ENCODE measurements at places on chromosomes 1 and 21.

DNA sequence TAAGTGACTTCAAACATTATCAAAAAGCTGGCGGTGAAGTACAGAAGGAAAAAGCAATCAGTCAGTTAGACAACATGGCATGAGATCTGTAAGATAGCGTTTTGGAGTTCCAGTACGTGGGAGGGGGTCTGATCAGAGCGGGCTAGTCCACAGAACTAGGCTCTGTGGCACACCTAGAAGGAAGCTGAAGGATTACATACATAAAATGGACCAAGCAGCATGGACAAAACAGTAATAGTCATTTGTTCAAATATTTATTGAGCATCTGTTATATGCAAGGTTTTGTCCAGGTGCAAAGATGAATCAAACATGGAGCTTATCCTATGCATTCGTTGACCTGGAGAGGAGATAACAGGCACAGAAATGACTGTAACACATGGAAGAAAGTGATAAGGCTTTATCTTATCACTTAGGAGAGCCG, 22.9 kb upstream of the PLA2G2E start:
- H3K36me3 ChIP-seq = peaks cover 2% of the 10 kb centered on the region
- no peaks in the 10 kb centered on the region for H3K4me1 ChIP-seq
- peaks cover 56% of the 10 kb centered on the region for H3K27me3 ChIP-seq
- H3K27ac ChIP-seq = no peak overlapping the region

- no peak for DNase-seq
- peaks cover 39% of the 10 kb centered on the region for H3K36me3 ChIP-seq
Observed at GRCh38 chr1:27811741-27812500, 18.7 kb upstream of the PPP1R8 start.

DNA sequence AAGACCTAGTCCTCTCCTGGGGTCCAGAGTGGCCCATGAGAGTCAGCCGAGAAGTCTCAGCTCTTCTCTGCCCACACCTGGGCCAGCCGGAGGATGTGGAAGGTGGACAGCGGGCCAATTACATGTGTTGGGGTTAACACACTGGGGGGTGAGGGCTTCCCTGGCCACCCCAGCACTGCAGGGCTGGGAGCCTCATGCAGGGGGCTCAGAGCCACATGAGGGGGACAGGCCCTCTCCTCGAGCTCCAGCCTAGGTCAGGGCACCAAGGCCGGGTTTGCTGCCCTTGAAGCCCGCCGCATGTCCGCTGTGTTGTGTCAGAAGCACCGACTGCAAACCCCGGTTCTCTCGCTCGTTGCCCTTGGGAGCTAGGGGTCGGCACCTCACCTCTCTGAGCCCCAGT, 30.5 kb downstream of the LHX4 start:
- DNase-seq = no peak
- H3K36me3 ChIP-seq = peaks cover 4% of the 10 kb centered on the region
- no peaks in the 10 kb centered on the region for H3K4me1 ChIP-seq
- peaks cover 41% of the 10 kb centered on the region for H3K27me3 ChIP-seq
- no peak overlapping the region for H3K27ac ChIP-seq

DNA sequence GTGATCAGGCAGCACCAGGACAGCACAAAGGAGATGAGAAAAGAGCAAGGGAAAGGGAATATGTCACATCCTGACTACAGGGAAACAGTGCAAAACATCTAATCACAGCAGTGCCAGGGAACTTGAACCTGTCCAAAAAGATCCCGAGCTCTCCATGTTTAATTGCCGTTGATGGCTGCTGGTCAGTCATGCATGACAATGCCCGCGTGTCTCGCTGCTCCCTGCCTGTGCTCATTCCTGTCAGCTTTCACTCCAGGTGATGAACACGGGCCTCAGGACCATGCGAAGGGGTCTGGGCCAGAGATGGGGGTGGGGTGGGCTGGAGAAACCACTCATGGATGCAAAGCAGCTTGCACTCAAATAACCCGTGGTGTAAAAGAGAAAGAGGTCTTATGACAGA, 287.0 kb downstream of the GPATCH2 start:
- H3K27me3 ChIP-seq = no peaks in the 10 kb centered on the region
- no peaks in the 10 kb centered on the region for H3K4me1 ChIP-seq
- DNase-seq = no peak
- peaks cover 1% of the 10 kb centered on the region for H3K36me3 ChIP-seq

DNA sequence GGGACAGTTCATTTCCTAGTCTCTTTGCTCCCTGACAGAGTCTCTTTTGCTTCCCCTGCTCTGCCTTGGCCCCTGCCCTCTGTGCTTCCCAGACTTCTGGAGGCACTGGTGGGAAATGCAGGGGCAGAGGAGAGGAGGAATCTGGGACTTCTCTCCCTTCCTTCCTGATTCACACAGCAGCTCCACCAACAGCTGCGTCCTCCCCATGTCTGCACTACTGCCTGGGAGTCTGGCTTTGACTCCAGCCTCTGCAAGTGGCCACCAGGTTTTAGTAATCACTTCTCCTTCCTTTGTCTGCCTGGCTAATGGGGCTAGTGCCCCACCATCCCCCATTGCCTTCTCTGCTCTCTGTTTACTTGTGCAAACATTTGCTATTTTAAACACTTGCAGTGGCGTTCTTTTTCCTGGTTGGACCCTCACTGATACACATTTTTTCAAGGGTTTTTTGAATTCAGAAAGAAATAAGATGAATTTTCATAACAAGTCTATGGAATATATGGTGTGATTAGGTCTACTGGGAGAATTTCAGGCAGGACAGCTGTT, 21.9 kb downstream of the FASLG start:
- peaks cover 68% of the 10 kb centered on the region for H3K4me1 ChIP-seq
- DNase-seq = no peak
- no peaks in the 10 kb centered on the region for H3K27me3 ChIP-seq
- H3K4me3 ChIP-seq = no peak overlapping the region

- H3K4me1 ChIP-seq = peaks cover 47% of the 10 kb centered on the region
- H3K36me3 ChIP-seq = peaks cover 33% of the 10 kb centered on the region
- H3K27ac ChIP-seq = peak overlapping the region; percentile 91
- no peaks in the 10 kb centered on the region for H3K27me3 ChIP-seq
- peak overlapping the region; percentile 92 for H3K4me3 ChIP-seq
Observed at GRCh38 chr1:151060657-151061421, 642 bp downstream of the MLLT11 start.

DNA sequence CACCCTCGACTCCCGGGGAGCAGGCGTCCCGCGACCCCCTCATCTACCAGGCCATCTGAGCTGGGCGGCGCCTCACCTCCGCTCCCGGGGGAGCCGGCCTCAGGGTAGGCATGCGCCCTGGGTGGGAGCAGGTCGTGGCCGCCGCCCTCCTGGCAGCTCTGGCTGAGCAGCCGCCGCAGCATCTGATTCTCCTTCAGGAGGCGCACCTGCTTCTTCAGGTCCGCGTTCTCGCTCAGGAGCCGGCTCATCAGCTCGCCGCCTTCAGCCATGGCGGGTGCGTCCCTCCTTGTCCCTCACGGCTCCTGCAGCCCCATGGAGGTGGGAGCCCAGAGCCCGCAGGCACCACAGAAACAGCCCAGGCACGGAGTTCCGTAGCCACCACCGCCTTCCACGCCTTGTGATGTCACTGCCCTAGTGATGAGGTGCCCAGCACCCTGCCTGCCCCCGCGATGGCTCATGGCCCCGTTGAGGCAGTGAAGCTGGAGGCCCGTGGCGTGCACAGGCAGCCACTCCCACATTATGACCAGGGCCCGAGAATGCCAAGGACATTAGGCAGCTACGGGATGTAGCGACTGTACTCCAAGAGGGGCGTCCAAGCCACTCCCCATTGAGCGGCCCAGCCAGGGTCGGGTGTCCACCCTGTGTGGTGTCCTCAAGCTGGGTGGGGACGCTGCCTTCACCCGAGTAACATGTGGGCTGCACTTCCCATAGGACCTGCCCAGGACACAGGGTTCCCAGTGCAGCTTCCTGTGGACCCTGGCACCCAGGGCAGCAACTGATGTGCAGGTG, 1.5 kb downstream of the SPATC1L start:
- no peaks in the 10 kb centered on the region for H3K27me3 ChIP-seq
- no peak overlapping the region for H3K27ac ChIP-seq

DNA sequence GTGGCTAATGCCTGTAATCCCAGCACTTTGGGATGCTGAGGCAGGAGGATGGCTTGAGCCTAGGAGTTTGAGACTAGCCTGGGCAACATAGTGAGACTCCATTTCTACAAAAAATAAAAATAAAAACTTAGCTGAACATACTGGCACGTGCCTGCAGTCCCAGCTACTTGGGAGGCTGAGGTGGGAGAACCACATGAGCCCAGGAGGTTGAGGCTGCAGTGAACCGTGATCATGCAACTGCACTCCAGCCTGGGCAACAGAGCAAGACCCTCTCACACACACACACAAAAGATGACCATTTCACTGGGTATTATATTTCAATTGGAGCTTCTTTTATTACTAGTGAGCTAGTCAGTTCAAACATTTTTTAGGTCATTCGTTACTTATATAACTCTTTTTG, 116.9 kb upstream of the SLC35F3 start:
- H3K4me1 ChIP-seq = no peaks in the 10 kb centered on the region
- DNase-seq = no peak
- no peak overlapping the region for H3K27ac ChIP-seq
- peaks cover 28% of the 10 kb centered on the region for H3K27me3 ChIP-seq
- no peaks in the 10 kb centered on the region for H3K36me3 ChIP-seq
- H3K4me3 ChIP-seq = no peak overlapping the region

GRCh38 chr1:88737338-88737927, 53.4 kb downstream of the PKN2 start:
- peaks cover 16% of the 10 kb centered on the region for H3K4me1 ChIP-seq
- H3K27me3 ChIP-seq = no peaks in the 10 kb centered on the region
- H3K4me3 ChIP-seq = no peak overlapping the region
- no peak overlapping the region for H3K27ac ChIP-seq
- peaks cover 4% of the 10 kb centered on the region for H3K36me3 ChIP-seq
- no peak for DNase-seq

DNA sequence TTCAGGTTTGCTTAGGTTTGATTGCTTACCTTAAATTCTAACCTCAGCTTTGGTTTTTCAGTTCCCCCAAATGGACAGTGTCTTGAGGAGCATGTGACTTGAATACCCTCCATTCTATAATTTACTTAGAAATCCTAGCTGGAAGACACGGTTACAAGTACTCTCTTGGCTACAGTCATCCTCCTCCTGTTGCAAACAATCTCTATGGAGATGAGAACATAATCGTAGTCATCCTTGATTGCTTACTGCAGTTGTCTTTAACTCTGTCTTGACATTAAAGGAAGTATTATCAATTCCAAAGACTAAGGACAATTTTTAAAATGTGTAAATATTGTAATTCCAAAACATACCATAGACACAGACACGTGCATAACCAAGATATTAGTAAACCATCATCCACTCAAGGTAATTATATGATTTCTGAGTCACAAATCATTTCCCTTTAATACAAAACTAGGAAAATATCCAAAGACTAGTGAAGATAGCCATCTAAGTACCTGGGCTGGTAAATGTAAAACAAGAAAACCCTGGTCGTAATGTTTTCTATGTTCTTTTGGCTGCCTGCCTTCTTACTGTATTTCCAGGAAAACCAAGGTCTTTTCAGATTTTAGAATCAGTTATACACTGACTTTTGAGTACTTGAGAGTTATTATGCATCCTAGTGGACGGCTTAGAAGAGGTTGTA, 149.9 kb downstream of the CHRM3 start:
- H3K27me3 ChIP-seq = no peaks in the 10 kb centered on the region
- no peaks in the 10 kb centered on the region for H3K4me1 ChIP-seq
- no peak overlapping the region for H3K27ac ChIP-seq
- DNase-seq = no peak
- H3K4me3 ChIP-seq = no peak overlapping the region
- peaks cover 2% of the 10 kb centered on the region for H3K36me3 ChIP-seq

GRCh38 chr1:243409284-243409683, 153.4 kb downstream of the SDCCAG8 start:
- H3K4me3 ChIP-seq = no peak overlapping the region
- H3K27ac ChIP-seq = no peak overlapping the region
- H3K4me1 ChIP-seq = peaks cover 7% of the 10 kb centered on the region
- DNase-seq = no peak
- H3K36me3 ChIP-seq = no peaks in the 10 kb centered on the region

DNA sequence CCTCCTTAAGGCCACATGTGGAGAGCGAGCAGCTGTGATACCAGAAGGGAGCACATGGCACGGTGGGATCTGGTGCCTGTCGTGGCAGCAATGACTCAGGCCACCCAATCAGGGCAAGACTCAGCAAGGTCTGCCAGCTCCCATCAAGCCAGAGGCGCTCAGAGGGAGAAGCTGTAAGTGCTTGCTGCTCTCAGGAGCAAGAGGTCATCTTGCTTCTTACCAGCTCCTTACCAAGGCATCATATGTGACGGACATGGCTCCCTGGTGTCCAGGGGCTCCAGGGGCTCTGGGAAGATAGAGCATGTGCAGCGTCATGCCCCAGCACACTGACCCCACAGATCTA, 72.9 kb downstream of the ITPKB start:
- peak overlapping the region; percentile 99 for H3K27ac ChIP-seq
- no peak for DNase-seq
- no peaks in the 10 kb centered on the region for H3K27me3 ChIP-seq
- peak overlapping the region; percentile 33 for H3K4me3 ChIP-seq

DNA sequence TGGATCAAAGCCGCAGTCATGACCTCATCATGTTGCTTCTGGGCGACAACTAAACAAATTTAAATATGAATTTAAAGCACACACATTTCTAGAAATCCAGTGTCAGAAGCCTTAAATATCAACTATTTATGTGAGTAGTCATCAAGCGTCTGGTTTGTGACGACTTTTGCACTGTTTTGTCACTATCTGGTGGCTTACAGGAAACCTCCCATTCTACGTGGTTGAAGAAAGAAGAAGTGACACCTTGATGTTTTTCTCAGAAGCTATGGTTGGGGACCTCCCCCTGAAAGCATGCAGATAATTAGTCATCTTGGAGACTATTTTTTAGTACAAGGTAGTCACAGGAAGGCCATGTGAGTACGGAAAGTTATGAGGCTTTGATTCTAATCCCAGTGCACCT, 58.5 kb downstream of the TENT5C start:
- peaks cover 81% of the 10 kb centered on the region for H3K4me1 ChIP-seq
- peak overlapping the region; percentile 98 for H3K27ac ChIP-seq
- H3K36me3 ChIP-seq = peaks cover 20% of the 10 kb centered on the region
- H3K4me3 ChIP-seq = peak overlapping the region; percentile 71

DNA sequence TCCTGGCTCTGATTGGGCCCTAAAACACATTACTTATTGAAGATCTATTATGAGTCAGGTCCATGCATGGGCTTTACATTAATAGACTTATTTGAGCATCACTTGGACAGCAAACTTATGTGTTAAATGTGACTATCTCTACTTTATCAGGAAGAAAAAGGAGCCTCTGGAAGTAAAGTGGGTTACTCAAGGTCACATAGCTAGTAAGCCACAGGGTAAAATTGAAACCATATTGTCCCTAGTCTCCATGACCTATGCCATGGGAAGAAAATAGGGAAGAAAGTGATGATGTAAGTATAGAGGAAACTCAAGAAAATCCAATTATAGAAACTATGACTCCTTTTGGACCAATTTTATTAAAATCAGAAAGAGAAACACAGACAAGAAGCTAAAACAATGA, 555.3 kb downstream of the NUF2 start:
- H3K27me3 ChIP-seq = no peaks in the 10 kb centered on the region
- no peaks in the 10 kb centered on the region for H3K4me1 ChIP-seq
- H3K36me3 ChIP-seq = no peaks in the 10 kb centered on the region
- no peak overlapping the region for H3K27ac ChIP-seq
- no peak for DNase-seq
- no peak overlapping the region for H3K4me3 ChIP-seq

GRCh38 chr1:226978432-226979114, 38.5 kb downstream of the COQ8A start:
- no peak for DNase-seq
- no peak overlapping the region for H3K4me3 ChIP-seq
- H3K36me3 ChIP-seq = peaks cover 11% of the 10 kb centered on the region
- H3K4me1 ChIP-seq = no peaks in the 10 kb centered on the region
- H3K27me3 ChIP-seq = no peaks in the 10 kb centered on the region
- no peak overlapping the region for H3K27ac ChIP-seq

Measured in central memory CD8-positive, alpha-beta T cell (primary cell).